ENCODE measurements at places on chromosomes 12 and 14.

- no peak for DNase-seq
Measured at GRCh38 chr12:20513189-20513588, 144.9 kb downstream of the PDE3A start.

- no peak for DNase-seq
Measured at GRCh38 chr12:76156314-76156713, 71.8 kb upstream of the NAP1L1 start.

- no peak for DNase-seq
Measured at GRCh38 chr14:31572955-31573354, 11.8 kb downstream of the NUBPL start.

DNA sequence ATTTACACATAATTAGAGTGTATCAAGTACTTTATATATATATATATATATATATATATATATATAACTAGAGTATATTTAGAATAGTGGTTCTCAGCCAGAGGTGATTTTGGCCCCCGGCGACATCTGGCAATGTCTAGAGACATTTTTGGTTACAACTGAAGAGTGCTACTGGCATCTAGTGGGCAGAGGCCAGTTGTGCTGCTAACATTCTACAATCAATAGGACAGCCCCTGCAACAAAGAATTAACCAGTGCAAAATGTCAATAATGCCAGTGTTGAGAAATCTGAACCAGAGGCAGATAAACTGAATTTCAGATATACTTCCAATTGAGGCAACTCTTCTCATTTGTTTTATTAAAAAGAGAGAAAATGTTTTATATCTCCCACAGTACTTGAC, 8.9 kb downstream of the GTF2A1 start:
- no peak for DNase-seq

- no peak for DNase-seq
Measured at GRCh38 chr14:89242652-89243279, 174.3 kb downstream of the FOXN3 start.

Data from activated T-helper 1 cell treated with anti-CD3 and anti-CD28 coated beads, Interleukin-2, amount 50 U/mL, for 16 hours (primary cell).